ENCODE measurements at places on chromosomes 2 and 18. TPM values are rescaled to one million over a fixed set of nuclear protein-coding genes. Genes with fewer than 3 reads are reported as not detected.

Gene PASK
- 0.56 TPM for polyA plus RNA-seq

Gene CD8B2
- not detected for polyA plus RNA-seq

Gene GREB1
- polyA plus RNA-seq: 0.05 TPM

Gene DPP10
- not detected for polyA plus RNA-seq
